Activated naive CD4-positive, alpha-beta T cell treated with anti-CD3 and anti-CD28 coated beads for 36 hours (primary cell): ENCODE measurements at places on chromosomes 7 and 10.
A peak's percentile ranks its signal among the peaks of the same experiment; 100 is the strongest.

GRCh38 chr7:149284343-149284742 is 22.3 kb downstream of the ZNF783 start:
- peak; percentile 62 for DNase-seq

GRCh38 chr10:126730856-126731609 is 60.5 kb upstream of the C10orf90 start:
- DNase-seq = no peak

DNA sequence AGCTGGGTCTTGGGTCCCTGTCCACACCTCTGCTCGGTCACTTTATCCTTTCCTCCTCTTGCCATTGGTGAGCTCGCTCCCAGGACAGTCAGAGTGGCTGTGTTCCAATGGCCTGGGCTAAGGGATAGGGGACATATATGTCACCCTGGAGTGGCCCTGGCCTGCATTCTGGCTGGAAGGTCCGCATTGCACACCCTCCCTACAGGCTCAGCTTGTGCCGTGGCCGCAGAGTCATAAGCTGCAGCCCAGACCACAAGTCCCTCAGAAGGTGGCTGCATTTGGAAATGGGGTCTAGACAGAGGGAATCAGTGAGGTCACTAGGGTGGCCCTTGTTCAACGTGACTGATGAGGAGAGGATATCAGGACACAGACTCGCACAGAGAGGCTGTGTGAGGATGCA is 363.8 kb upstream of the SHH start:
- DNase-seq = no peak

DNA sequence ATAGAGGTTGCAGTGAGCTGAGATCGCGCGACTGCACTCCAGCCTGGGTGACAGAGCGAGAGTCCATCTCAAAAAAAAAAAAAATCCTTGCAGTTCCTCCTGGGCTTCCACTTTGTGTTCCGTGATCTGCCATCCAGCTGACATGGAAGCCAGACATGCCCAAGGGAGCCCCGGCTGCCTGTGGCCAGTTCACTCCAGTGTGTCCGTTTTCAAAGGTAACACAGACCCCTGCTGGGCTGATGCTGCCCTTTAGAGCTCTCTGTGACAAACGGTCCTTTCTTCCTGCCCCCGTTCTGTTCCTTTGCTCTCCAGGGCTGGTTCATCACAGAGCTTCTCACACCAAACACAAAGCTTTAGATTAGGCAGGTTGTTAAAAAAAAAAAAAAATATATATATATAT is 130.8 kb downstream of the CUL2 start:
- DNase-seq = no peak

GRCh38 chr7:47371733-47372368 is 210.1 kb downstream of the TNS3 start:
- no peak for DNase-seq

GRCh38 chr7:132783824-132784223 is 207.6 kb upstream of the PLXNA4 start:
- no peak for DNase-seq

DNA sequence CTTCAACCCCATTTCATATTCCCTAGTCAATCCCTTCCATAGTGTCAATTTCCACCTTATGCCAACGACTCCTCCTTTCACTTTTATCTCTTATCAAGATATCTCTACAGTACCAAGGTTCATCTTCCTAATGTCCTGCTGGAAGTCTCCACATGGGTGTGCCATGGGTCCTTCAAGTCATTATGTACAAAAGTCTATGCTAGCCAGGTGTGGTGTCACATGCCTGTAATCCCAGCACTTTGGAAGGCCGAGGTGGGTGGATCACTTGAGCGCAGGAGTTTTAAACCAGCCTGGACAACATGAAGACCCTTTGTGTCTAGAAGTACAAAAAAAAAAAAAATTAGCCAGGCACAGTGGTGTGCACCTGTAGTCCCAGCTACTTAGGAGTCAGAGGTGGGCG is 47.6 kb downstream of the PRTFDC1 start:
- DNase-seq = no peak

DNA sequence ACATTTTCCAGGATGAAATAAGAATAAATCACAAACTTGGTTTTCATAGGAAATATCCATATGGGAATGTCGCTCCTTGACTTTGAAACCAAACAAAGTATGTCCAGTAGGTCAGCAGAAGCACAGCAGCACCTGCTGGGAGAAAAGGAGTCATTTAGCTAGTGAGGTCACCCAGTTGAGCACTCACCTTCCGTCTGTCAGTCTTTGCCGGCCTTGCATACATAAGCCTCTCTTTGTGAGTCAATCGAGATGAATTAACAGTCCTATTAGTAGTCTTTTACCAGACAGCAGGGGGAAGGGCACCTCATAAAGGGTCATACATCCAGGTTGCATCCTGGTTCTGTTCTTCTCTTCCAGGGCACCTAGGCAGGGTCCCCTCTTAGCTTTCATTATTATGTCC is 232.5 kb upstream of the FZD1 start:
- DNase-seq = no peak

GRCh38 chr7:45716380-45717203 is 142.4 kb downstream of the ADCY1 start:
- no peak for DNase-seq
